ENCODE measurements at places on chromosomes 2 and 18.

- no peak for DNase-seq
These were observed 55.6 kb downstream of the CHRNA1 start for GRCh38 chr2:174708713-174709112.

GRCh38 chr2:241156971-241157441, 6.7 kb downstream of the PPP1R7 start:
- no peak for DNase-seq

DNA sequence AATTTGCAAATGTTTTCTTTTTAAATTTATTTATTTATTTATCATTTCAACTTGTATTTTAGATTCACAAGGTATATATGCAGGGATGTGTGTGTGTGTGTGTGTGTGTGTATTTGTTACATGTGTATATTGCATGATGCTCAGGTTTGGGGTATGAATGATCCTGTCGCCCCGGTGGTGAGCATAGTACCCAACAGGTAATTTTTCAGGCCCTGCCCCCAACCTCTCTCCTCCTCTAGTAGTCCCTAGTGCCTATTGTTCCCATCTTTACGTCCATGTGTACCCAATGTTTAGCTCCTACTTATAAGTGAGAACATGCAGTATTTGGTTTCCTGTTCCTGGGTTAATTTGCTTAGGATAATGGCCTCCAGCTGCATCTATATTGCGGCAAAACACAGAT, 33.0 kb upstream of the KIF5C start:
- no peak for DNase-seq

- no peak for DNase-seq
These were observed 114.8 kb upstream of the SATB2 start for GRCh38 chr2:199572571-199572970.

DNA sequence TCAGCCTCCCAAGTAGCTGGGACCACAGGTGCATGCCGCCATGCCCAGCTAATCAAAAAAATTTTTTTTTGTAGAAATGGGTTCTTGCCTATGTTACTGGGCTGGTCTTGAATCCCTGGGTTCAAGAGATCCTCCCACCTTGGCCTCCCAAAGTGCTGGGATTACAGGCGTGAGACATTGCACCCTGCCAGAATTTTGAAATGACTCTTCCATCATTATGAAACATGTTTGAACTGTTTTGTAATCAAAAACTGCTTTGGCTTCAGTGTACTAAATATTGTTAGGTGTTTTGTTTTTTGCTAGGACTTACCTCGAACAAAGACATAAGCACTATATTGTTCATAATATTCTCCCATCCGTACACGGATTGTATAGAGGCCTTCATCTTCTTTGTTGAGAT, 55.8 kb downstream of the MYOM1 start:
- DNase-seq: no peak

DNA sequence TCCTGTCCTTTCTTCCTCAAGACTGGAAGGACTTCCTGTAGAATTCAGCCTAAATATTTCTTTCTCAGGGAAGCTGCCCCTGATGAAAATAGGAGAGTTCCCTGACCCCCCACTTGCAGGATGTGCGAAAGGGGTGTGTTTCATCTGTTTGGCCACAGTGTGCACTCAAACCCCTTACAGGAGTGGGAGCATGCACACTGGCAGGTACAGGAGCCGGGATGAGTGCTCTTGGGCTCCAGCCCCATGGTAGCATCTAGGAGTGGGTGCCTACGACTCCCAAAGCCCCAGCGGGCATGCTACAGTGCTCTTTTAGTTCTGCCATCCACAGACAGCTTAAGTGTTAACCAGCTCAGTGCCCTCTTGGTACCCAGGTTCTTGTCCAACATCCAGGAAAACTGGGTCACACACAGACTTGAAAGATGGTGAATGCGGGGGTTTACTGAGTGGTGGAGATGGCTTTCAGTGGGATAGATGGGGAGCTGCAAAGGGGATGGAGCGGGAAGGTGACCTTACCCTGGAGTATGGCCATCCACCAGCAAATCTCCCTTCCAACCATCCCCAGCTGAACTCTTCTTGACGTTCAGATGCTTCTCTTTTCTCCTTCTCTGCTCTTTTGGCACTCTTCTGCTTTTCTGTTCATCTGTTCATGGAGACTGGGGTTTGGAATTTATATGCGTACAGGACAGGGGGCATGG, 295.0 kb upstream of the NCKAP5 start:
- DNase-seq: no peak

DNA sequence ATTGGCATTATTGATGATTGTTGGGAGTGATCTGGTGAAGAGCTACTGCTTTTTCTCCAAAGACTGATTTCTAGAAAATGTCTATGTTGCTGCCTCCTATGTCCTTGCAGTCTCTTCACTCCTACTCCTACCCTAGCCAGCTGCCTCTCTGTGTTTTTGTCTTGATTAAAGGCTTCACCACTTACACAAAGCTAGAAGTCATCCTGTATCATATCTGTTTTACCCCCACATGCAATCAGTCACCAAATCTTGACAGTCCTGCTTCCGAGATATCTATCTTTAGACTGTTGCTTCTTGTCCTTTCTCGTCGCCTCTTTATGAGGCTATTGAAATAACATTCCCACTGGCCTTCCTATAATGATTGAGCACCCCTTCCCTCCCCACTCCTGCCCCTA, 84.5 kb upstream of the ITGA4 start:
- DNase-seq: no peak

DNA sequence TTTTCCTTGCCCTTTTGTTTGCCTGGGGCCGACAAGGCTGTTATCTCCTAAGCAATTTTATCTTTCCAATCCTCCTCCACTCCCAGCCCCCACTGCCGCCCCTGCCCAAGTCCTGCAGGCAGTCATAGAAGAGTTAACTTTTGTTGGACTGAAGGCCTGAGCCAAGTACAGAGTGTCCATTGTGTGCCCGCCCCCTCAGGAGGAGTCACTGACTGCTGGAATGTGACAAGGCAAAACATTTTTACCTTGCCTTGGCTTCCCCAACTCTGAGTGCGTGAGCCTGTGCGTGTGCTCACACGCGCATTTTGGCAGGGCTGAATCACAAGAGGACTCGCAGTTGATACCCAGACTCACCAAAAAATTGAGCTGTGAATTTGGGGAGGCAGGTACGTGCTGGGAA, 16.2 kb downstream of the SETBP1 start:
- DNase-seq: no peak

DNA sequence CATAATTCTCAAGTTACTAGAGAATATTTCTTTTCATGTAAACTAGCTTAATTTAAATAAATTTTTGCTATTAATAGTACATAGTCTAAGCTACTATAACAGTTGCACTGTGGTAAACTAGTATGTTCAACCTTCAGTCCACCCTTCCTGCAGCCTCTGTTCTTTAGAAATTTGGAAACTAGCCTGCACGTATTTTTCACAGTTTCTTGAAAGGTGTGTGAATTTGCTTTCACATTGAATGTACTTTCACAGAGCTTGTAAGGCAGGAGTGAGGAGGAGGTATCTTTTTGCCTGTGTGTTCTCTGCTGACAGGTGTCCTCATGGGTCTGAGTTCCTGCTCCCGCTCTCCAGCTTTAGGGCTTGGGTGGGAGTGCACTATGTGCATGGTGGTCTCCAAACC, 117.5 kb downstream of the ATP9B start:
- no peak for DNase-seq

DNA sequence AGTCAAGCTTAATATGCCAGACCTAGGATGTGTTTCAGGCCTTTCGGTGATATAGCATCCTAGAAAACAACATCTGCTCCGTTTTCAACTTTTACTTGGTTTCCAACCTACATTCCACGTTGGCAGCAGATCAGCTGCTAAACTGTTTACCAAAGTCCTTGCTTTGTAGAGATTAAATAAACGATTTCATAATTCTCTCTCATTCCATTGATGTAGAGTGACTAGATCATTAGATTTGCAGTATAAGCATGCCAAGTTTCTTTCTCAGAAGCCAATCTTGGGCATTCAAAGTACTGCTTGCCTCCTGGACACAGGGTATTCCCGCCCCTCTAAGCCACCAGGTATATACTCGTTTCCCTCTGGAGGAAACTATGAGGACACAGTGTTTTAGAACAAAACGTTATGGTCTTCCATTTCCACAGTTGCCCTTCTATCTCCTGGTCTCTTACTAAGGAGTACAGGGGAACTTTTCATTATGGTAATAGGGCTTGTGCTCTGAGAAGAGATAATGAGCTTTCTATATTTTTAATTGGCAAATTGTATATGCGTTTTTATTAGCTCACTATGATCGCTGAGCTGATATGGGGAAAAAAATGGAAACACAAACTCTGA, 10.5 kb upstream of the INSIG2 start:
- no peak for DNase-seq

GRCh38 chr2:16974688-16975087, 309.1 kb upstream of the CYRIA start:
- DNase-seq: no peak

- no peak for DNase-seq
These were observed 77.1 kb downstream of the DDX1 start for GRCh38 chr2:15668611-15669305.

DNA sequence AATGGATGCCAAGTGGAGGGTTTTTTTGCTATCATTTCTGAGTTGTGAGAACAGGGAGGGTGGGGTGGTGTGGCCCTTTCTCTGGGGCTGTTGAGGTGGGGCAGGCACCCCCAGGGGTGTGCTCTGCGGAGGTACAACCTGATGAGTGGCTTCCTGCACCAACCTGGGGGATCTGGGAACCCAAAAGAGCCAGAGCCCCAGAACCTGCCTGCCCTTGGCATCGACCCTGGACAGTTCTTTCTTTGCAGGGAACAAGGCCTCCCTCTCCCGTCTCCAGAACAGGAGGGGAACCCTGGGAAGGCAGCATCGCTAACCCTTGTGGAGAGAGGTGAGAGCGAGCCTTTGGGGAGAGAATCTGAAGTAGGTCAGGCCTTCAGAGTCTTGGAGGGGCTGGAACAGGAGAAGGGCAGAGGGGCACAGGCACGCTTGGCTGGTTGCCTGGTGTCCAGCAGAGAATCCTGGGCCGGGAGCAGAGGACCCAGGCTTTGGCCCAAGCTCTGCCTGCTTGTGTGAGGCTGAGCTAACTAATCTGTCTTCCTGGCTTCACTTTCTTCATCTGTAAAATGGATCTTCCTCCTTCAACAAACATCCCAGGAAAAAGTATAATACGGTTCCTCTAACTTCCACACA, 84.9 kb downstream of the RHOB start:
- DNase-seq: no peak

GRCh38 chr18:41783065-41783818, 171.8 kb upstream of the PIK3C3 start:
- no peak for DNase-seq

- no peak for DNase-seq
These were observed 3.3 kb downstream of the TAF1B start for GRCh38 chr2:9846554-9846953.

- DNase-seq: no peak
These were observed 38.7 kb upstream of the CTDP1 start for GRCh38 chr18:79640875-79641274.

DNA sequence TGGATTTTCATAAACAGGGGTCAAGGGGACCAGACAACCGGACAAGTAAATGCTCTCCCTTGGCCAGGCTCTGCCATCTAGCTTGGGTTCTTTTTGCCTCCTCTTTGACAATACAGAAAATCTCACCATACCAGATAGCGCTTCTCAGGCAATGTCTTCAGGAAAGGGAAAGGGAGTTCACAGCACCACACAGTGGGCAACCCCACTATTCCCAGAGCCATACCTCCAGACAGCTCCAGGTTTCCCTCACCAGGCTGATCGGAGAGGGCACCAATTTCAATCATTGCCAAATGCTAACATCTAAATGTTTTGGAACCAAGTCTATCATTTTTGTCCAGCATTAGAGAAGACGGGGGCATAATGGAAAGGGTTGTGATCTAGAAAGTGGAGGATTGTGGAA, 28.1 kb downstream of the CCDC68 start:
- no peak for DNase-seq

DNA sequence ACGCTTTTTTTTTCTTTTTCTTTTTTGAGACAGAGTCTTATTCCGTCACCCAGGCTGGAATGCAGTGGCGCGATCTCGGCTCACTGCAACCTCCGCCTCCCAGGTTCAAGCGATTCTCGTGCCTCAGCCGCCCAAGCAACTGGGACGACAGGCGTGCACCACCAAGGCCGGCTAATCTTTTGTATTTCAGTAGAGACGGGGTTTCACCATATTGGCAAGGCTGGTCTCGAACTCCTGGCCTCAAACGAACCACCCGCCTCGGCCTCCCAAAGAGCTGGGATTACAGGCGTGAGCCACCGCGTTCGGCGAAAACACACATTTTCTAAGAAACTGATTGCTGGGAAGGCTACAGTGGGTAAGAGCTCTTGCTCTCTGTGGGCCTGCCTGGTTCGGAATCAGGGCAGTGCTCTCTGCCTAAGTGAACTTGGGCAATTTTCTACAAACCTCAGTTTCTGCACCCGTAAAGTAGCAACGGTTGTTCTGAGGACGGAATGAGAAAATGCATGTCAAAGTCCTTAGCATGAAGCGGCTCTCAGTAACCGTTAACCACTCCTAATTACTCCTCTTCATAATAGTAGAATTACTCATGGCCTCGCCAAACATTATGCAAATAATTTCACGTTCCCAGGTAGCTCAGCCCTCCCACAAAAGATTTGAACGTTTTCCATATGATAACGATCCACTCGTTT, 1.0 kb upstream of the PMAIP1 start:
- no peak for DNase-seq

DNA sequence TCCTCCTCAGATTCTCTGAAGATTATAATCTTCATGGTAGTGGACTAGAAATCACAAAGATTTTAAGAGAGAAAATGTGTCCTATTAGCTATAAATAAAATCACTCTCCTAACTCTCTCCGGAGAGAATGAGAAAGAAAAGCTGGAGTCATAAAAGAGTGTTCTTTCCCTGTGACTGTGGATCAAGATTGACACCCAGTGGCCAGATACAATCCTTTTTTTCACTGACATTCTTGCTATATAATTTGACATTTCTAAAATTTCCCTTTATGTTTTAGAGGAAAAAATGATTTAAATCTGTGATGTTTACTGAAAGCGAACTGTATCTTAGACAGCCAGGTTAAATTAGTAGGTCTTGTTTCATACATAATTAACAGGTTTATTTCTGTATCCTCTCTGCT, 35.4 kb upstream of the LRP2 start:
- DNase-seq: no peak

DNA sequence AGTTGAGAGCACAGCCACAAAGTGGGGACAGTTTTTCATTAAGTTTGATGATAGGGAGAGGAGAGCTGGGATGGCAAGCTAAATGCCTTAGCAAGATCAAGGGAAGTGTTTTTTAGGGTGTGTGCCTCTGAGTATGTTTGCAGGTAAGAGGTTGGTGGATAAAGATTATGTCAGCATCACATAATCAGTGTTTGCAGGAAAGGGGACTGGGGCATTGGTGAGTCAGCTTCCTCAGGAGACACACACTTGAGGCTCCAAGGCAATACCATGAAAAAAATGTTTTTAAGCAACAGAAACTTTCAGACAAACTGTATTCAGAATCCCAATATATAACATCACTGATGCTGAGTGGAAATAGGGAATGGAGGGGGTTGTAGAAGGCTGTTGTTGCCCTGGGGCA, 25.4 kb upstream of the DTNB start:
- DNase-seq: no peak

GRCh38 chr2:125745514-125745913, 910.4 kb upstream of the GYPC start:
- peak; percentile 43 for DNase-seq

Data from hypothalamus (tissue), 51 donors.